ENCODE measurements at places on chromosomes 4 and X.

DNA sequence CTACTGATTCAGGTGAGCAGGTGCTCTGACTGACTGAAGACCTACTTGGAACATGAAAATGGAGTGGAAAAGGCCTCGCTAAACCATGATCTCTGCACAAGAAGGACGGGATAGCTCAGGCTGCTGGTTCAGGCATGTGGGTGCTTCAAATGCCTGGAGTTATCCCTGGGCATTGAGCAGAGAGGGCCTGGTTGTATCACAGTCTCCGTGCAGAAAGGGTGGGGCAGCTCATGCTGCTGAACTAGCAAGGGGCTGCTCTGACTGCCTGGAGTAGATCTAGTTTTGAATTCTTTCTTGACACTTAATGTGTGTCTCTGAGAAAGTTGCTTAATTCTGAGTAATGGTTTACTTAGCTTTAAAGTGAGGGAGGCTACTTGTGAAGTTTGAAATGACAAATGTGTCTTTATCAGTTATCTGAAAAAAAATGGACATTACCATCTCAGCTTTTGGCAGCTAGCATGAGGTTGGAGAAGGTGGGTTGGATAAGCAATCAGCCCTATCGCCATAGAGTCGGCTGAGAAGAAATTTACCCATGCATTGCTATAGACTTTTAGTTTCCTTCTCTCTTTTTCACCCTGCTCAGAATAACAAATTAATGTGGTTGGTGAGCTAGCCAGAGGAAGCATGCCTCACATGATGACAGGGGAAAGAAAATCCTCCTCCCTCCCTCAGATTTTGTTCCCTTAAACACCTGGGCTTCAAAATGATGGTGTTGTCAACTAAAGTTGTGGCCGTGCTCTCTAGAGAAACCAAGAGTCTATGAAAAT lies 832.4 kb downstream of the STIM2 start:
- H3K27ac ChIP-seq = no peak overlapping the region
- no peaks in the 10 kb centered on the region for H3K27me3 ChIP-seq
- DNase-seq = no peak
- H3K4me3 ChIP-seq = no peak overlapping the region
- no peaks in the 10 kb centered on the region for H3K4me1 ChIP-seq

DNA sequence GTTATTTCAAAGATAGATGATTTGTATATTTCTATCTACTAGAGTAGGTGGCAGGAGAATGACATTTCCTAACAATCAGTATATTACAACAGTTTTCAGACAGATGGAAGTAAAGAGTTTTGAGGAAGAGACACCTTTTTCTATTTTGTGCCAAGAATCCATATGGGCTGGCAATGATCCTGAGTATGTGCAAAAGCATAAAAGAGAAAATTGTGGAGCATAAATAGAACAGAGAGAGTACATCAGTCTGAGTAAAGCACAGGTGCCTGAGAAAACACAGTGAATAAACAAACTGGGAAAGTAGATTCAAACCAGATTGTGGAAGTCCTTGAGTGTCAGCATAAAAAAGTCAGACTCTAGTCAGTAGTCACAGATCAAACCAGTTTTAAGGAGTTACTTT lies 96.8 kb upstream of the WDR44 start:
- no peaks in the 10 kb centered on the region for H3K27me3 ChIP-seq
- no peak overlapping the region for H3K4me3 ChIP-seq
- no peak overlapping the region for H3K27ac ChIP-seq
- H3K4me1 ChIP-seq = no peaks in the 10 kb centered on the region

- no peak overlapping the region for H3K27ac ChIP-seq
- H3K27me3 ChIP-seq = no peaks in the 10 kb centered on the region
- no peaks in the 10 kb centered on the region for H3K4me1 ChIP-seq
- no peaks in the 10 kb centered on the region for H3K36me3 ChIP-seq
- H3K4me3 ChIP-seq = no peak overlapping the region
These were observed 9.0 kb downstream of the NAT8L start for GRCh38 chr4:2068198-2068470.

DNA sequence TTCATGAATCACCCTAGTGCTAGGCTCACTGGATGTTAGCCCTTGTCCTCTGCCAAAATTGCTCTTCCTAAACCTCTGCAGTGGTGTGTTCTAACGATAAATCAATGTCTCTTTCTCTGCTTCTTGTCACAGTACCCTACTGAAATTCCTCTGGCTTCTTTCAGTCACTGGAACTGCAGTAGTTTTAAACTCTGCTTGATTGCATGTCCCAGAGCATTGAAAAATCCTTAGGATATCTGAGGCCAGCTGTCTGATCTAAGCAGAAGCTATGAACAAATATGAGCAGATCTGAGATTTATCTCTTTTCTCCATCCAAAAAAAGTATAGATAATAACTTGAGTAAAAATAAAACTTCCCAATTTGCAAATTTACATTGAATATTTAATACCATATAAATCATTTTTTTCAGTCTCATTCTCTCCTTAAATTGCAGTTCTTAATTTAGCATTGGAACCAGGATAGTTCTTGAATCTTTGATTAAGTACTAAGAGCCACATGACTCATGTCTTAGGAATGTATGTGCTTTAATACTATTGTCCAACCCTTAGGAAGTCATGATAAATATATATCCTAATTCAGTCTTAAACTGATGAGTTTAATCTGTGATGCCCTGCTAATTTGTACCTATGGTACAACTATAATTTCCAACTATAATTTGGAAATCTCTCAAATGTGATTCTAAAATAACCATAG lies 169.7 kb downstream of the PDHA2 start:
- H3K27ac ChIP-seq = no peak overlapping the region
- peaks cover 4% of the 10 kb centered on the region for H3K27me3 ChIP-seq
- DNase-seq = no peak
- H3K4me3 ChIP-seq = no peak overlapping the region
- H3K4me1 ChIP-seq = no peaks in the 10 kb centered on the region
- no peaks in the 10 kb centered on the region for H3K36me3 ChIP-seq

GRCh38 chr4:148447681-148448080 lies 5.5 kb upstream of the NR3C2 start:
- no peaks in the 10 kb centered on the region for H3K27me3 ChIP-seq
- H3K36me3 ChIP-seq = no peaks in the 10 kb centered on the region
- H3K4me3 ChIP-seq = no peak overlapping the region
- no peak overlapping the region for H3K27ac ChIP-seq
- H3K4me1 ChIP-seq = peaks cover 22% of the 10 kb centered on the region

DNA sequence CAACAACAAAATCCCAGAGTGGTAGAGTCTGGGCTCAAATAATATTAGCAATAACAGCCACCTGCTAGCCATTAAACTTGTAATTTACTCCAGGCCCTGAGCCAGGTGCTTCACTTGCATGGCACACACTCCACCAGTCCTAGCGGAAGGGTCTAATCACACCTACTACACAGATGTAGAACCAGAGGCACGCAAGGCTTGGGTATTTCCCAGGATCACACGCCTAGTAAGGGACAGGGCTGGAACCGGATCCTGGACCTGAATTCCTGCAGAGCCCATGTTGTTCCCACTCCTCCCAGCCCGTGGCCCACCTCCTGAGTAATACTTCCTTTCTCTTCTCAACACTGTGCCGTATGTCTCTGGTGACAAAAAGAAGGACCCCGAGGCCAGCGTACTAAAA lies 5.7 kb downstream of the MAGEA1 start:
- no peaks in the 10 kb centered on the region for H3K4me1 ChIP-seq
- H3K27me3 ChIP-seq = peaks cover 7% of the 10 kb centered on the region
- no peak overlapping the region for H3K4me3 ChIP-seq
- no peak for DNase-seq
- no peak overlapping the region for H3K27ac ChIP-seq

DNA sequence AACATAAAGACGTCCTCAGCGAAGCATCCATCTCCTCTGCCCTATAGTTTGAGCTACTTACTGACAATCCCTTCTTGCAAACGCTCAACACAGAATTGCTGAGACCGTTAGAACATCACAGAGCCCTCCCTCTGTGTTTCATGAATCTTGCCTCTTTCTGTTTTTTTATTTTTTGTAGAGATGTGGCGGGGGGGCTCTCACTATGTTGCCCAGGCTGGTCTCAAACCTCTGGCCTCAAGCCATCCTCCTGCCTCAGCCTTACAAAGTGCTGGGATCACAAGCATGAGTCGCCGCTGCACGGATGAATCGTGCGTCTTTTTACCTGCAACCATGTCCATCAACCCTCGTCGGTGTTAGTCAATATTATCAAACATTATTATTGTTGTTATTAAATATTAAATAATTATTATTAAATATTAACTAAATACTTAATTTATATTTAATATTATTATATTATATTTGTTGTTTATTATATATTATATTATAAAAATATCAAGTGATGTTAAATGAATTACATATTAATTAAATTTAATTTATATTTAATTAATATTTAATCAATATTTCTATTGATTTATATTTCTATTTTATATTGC lies 200.7 kb downstream of the CRLF2 start:
- H3K4me1 ChIP-seq = no peaks in the 10 kb centered on the region
- no peak for DNase-seq
- peaks cover 6% of the 10 kb centered on the region for H3K27me3 ChIP-seq
- no peak overlapping the region for H3K27ac ChIP-seq
- H3K36me3 ChIP-seq = no peaks in the 10 kb centered on the region
- H3K4me3 ChIP-seq = no peak overlapping the region

- H3K27ac ChIP-seq = peak overlapping the region; percentile 49
- no peaks in the 10 kb centered on the region for H3K27me3 ChIP-seq
- DNase-seq = no peak
- H3K4me1 ChIP-seq = peaks cover 57% of the 10 kb centered on the region
These were observed 7.8 kb downstream of the YTHDC1 start for GRCh38 chr4:68342134-68342533.

GRCh38 chrX:78595901-78596502 lies 63.1 kb downstream of the RTL3 start:
- no peaks in the 10 kb centered on the region for H3K27me3 ChIP-seq
- DNase-seq = peak; percentile 2
- H3K27ac ChIP-seq = no peak overlapping the region
- H3K36me3 ChIP-seq = no peaks in the 10 kb centered on the region

DNA sequence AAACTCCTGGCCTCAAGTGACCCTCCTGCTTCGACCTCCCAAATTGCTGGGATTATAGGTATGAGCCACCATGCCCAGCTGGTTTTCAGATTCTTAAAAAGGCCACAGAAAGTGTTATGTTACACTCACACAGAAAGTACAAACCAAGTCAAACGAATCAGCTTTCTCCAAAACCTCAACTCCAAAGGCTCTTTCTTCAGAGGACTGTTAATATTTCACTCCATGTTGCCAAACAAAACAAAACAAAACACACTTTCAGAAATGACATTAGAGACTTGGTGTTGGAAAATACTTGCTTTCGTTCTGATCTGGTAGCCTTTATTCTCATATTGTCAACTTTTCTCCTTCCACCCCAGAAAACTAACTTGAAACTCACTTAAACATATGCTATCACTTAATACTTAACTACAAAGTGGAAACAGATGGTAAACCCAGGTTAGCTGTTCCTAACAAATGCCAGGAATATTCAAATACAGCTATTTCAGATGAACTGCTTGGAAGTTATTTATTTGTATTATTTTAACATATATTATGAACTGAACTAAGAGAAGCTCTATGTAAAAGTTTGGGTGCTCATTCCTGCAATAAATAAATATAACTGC lies 34.7 kb downstream of the RLIM start:
- peaks cover 2% of the 10 kb centered on the region for H3K4me1 ChIP-seq
- peak overlapping the region; percentile 54 for H3K27ac ChIP-seq
- DNase-seq = no peak
- no peak overlapping the region for H3K4me3 ChIP-seq

DNA sequence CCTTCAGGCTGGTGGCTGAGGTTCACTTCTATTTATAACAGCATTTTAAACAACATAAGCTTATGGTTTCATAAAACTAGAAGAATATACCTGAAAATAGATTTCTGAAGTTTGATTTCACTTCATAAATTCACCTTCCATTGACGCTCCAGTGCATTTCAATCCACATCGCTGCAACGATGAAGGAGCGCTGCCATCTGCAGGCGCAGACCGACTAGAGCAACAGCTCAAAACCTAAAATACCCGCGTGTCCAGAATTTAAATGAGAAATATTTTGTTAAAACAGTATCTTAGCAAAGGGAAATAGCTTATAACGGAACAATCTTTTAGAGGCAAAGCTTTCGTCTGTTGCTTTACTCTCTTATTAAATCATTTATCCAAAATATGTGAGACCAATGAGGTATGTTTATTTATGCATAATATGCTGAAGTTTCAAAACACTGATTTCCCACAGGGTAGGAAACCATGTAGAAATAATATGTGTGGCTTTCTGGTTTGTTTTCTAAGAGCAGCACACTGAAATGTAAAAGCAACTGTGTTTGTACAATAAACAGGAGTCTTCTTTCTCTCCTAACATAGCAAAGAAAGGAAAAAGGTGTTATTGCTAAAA lies 816.4 kb upstream of the FRG1 start:
- H3K4me1 ChIP-seq = no peaks in the 10 kb centered on the region
- H3K36me3 ChIP-seq = no peaks in the 10 kb centered on the region
- H3K27ac ChIP-seq = no peak overlapping the region

- DNase-seq = no peak
- H3K4me3 ChIP-seq = no peak overlapping the region
- no peaks in the 10 kb centered on the region for H3K27me3 ChIP-seq
- H3K36me3 ChIP-seq = no peaks in the 10 kb centered on the region
- no peak overlapping the region for H3K27ac ChIP-seq
These were observed 425.6 kb downstream of the IL1RAPL1 start for GRCh38 chrX:29012867-29013266.

- H3K4me3 ChIP-seq = no peak overlapping the region
- H3K27ac ChIP-seq = no peak overlapping the region
- H3K27me3 ChIP-seq = no peaks in the 10 kb centered on the region
- no peak for DNase-seq
- peaks cover 5% of the 10 kb centered on the region for H3K36me3 ChIP-seq
These were observed 7.1 kb downstream of the PRAF2 start for GRCh38 chrX:49066690-49067089.

DNA sequence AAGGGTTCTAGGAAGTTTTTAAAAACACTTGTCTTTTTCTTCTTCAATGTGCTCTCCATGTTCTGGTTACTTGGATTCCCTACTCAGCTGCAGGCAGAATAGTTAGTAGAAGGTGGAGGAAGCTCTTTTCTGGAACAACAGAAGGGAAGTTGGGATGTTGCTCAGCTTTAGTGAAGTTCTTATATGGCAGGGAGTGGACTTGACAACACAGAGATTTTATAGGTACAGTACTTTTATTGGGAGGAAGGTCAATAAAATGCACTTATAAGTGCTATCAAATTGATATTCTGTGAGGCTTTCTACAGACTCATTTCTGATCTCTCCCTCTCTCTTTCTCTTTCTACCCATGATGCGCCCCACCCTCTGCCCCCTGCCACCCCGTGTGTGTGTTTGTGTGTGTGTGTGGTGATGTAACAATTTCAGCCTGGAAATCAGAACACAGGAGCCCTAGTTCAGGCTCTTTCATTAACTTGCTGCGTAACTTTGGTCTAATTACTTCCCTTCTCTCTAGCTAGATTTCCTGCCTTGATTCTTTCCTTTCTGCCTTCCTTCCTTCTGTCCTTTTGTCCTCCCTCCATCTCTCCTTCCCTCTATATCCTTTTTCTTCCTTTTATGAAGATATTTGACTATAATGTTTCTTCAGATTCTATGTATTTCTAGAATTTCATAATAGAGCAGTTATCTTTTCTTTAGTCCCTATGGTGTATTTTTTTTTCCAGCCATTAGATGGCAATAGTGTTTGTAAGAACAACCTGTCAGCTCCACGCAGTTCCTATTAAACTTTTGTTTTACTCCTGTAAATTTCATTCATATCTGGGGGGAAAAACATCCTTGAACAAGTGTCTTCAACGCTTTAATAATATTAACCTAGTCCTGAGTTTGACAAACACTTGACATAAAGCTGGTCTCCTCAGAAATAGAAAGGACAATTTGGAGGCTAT lies 37.1 kb downstream of the HEPH start:
- peaks cover 13% of the 10 kb centered on the region for H3K4me1 ChIP-seq
- H3K4me3 ChIP-seq = no peak overlapping the region
- DNase-seq = no peak
- no peaks in the 10 kb centered on the region for H3K36me3 ChIP-seq
- H3K27ac ChIP-seq = no peak overlapping the region

Measured in activated naive CD8-positive, alpha-beta T cell treated with anti-CD3 and anti-CD28 coated beads for 36 hours (primary cell).